ENCODE measurements at places on chromosomes 12 and 14.

DNA sequence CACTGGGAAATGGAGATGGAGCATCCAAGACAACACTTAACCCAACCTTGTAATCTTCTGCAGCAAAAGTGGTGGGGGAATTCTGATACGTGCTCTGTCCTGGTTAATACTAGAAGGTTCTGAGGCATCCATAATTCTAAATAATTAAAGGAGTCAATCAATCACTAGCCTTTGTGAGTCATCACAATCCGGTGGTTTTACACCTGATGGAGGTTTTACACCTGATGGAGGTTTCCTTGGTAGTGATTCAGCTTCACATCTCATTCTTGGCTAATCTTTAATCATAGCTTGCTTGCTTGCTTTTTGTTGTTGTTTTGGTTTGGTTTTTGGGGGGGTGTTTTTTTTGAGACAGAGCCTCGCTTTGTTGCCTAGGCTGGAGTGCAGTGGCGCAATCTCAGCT, 343.4 kb downstream of the DPF3 start:
- no peak for DNase-seq

GRCh38 chr12:116183741-116184141, 93.8 kb downstream of the MED13L start:
- DNase-seq: no peak

DNA sequence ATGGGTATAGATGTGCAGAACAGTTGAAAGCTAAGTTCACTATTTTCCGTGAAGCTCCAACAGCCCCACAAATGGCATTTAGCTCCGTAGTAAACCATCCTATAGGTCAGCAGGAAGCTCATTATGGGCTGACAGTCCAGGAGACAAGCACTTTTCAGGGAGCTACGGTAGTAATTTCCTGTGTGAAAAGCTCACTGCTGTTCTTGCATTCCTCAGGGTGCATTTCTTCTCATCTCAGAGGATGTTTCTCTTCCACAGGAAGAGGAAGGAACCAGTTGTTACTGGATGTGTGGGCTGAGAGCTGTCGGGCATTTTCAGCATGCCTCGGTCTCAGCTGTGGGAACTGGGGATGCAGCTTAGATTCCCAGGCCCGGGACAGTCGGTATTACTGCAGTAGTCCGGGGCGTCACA, 72.8 kb downstream of the GALNT4 start:
- no peak for DNase-seq

- DNase-seq: peak; percentile 42
Measured at GRCh38 chr12:96210376-96211055, 16.3 kb downstream of the ELK3 start.

DNA sequence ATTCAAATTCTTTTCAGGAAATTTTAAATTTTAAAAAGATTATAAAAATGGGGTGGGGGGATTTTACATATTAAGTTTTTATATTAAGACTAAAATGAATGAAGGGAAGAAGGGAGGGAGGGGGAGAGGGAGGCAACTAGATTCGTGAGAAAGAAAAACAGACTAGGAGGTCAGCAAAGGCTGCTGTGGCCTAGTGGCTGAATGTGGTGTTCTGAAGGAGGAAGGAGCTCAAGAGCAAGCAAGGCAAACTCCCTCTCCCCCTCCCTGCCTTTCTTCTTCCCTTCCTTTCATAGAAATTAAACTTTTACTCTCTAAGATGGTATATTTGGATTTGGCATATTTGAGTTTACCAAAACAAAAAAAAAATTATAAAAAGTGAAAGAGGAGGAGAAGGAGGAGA, 18.1 kb downstream of the DYRK2 start:
- no peak for DNase-seq

DNA sequence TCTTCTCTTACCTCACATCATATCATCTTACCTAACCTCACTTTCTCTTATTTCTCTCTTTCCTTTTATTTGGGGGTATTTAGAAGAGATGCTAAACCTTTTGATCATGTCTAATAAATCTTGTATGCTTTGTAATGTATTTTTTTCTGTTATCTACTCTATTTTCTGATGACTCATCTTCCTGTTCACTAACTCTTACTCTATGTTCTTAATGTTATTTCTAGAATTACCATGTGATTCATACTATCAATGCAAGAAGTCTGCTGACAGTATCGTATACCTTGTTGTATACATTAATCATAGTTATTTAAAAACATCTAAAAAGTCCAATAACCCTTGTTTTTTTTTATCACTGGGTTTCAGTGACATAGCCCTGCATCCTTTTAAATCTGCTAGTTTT, 62.3 kb downstream of the MGAT4C start:
- DNase-seq: no peak

DNA sequence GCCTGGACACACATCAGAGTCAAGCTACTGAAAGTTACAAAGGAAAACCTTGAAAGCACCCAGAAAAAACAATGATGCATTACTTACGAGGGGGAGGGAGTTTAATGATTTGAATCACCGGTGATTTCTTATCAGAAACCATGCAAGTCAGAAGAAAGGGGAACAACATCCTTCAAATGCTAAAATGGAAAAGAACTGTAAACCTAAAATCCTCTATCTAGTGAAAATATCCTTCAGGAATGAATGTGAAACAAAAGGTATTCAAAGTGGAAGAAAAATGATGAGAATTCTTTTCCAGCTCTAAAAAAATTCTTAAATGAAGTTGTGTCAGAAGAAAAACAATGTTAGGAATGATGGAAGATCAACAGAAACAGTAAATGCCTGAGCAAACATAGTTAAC, 16.8 kb downstream of the SCAF11 start:
- no peak for DNase-seq

DNA sequence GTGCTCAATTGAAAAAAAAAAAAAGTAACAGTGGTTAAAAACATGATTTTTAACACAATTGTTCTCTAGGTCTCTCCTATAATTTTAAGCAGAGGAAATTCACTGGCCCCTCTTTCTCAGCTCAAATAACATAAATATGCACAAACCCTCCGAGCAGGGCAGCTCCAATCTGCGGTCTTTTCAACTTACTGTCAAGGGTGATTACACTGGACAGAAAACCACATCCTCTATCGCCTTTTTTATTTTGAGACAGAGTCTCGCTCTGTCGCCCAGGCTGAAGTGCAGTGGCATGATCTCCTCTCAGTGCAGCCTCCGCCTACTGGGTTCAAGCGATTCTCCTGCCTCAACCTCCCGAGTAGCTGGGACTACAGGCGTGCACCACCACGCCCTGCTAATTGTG, 16.5 kb upstream of the GABARAPL1 start:
- no peak for DNase-seq
